ENCODE measurements at places on chromosomes 6 and 20. TPM values are rescaled to one million over a fixed set of nuclear protein-coding genes. Genes with fewer than 3 reads are reported as not detected.

Gene MBOAT1
- 7.3 TPM for total RNA-seq

Gene MEP1A
- total RNA-seq = not detected

Gene STMND1
- not detected for total RNA-seq

Gene GSTA1
- total RNA-seq = not detected

Gene FHL5
- total RNA-seq = 17.9 TPM

Gene MEI4
- 0.69 TPM for total RNA-seq

Gene VSX1
- total RNA-seq = 0.22 TPM

Gene KCNK15
- 0.12 TPM for total RNA-seq

Gene HLA-G
- not detected for total RNA-seq

Gene PLCB4
- total RNA-seq = 18.5 TPM

Gene TBXT
- total RNA-seq = not detected

Gene LAMA2
- 207 TPM for total RNA-seq

Gene TOP1
- total RNA-seq = 21.8 TPM
